ENCODE measurements at places on chromosomes 6 and 20.

DNA sequence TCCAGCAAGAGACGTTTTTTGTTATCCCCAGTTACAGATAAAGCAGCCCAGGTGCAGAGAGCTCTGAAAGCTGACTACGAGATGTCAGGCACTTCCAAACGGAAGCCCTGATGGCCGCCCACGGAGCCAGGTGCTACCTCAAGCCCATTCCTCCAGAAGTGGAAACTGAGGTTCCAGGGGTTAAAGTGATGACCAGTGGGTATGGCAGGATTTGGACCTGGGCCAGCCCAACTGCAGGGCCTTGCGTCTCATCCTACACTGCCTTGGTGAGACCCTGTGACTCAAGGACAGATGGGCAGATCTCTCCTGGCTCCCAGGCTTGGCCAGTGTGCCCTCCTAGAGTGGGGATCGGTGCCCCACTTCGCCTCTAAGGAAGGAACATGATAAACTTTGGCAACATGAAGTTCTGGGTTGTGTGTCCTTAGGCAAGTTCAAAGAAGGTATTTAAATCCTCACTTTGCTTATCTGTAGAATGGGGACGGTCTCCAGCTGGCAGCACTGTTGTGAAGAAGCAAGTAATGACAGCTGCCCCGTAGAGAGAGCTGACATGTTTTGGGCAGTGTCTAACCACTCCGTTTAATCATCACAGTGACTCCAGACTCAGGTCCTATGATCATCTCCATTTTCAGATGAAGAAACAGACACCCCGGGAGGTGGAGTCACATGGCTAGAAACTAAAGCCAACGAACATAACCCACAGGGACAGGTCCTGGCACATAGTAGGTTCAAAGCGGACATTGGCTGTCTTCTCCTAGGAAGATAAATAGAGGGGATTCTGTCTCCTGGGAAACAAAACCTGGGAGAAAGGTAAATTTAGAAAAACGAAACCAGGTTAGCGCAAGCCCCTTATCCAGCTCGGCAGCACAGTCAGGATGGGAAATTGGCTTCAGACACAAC, 34.4 kb upstream of the CDH22 start:
- no peak for DNase-seq

DNA sequence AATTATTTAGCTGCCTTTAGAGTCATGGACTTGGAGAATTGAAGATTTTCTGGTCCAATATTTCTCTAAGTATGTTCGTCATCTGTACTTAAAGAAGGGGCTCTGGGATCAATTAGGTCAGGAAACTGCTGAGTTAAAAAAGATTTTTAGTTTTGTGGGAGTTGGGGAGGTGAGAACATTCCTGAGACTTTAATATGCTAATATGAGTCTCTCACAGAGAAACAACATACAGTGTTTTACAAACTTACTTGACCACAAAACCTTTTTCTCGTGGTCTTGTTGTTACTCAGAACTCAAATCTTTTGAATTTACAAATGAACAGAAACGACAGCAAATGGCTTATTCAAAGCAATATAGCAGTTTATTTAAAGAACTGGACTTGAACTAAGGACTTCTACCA, 67.9 kb downstream of the LIN28B start:
- no peak for DNase-seq

DNA sequence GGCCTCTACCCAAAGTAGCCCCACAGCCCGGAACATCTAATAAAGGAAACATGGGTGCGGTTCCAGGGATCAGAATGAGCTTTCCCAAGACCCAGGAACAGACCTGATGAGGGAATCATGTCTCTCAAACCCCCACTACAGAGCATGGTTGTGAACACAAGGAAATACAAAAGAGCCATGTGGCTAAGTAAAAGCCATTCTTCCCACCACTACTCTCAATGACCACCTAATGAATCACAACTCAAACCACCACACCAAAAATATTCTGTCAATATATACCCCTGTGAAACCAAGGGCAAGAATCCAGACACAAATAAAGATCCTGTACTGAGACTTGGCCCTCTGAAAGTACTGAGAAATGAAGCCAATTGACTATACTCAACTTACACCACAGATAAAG, 20.9 kb upstream of the COL21A1 start:
- no peak for DNase-seq

- DNase-seq, result no peak
Measured at GRCh38 chr6:124958759-124959354, 3.4 kb upstream of the RNF217 start.

DNA sequence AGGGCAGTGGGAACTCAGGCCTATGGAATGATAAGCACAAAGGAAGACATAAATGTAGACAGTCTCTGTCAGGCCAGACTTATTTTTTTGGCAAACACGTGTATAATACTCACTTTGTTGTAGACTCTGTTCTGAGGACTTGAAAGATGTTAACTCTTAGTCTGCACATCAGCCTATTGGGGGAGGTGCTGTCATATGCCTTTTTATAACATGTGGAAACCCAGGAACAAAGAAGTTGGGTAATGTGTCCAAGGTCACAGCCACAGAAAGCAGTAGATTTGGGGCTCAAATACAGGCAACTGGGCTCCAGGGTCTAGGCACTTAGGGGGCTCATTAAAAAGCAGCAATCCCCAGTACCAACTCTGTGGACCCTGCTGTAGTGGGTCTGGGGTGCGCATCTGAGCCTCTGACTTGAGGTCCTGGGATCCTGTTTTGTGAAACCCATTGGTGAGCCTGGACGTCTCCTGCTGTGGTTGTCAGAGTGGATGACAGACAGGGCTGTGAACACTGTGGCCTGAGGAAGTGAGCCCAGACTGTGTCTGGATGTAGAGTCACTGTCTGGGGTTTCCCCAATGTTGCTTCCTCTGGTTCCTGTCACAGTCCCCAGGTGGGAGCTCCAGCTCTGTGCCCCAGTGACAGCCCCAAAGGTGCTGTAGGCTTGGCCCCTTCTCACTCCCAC, 50.0 kb downstream of the CDH26 start:
- DNase-seq, result no peak

DNA sequence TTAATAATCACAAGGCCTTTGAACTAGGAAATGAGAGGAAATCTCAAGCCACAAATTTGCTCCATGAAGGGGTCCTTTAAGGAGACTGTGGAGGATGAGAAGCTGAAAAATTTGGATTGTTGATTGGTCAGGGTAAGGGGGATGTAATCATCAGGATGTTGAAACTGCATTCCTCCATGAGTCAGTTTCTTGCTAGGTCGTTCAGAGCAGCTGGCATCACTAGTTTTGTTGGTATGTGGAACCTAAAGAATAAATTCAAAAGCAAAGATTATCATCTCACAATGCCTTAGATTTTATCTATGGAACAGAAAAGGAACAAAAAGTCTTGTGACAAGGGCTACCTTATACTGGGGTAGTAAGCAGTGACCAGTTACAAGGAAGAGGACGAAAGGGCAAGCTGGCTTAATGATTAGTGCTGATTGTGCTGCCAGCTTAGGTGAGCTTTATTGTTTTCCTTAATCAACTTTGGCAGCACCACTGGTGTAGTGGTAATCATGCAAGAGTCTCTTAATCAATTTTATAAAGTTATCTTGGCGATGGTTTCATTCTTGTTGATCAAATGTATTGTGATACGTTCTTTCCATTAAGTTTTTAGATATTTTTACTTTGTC, 36.6 kb downstream of the CRISP2 start:
- DNase-seq, result no peak

DNA sequence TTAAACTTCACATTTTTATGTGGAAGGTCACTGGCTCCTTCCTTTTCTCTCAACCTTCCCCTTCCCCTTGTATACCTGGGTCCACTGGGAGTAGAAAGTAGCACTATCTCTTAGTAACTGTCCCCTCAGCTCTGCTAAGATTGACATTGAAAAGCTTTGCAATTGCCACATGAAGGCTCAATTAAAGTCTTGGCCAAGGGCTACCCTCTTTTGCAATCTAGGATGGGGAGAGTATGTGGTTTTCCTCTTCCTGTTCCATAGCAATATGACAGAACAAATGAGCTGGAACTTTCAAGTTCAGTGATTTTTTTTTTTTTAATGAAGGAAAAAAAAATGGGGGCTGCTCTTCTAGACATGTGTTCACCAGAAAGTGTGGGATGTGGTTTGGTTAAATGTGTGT, 37.1 kb downstream of the PROKR2 start:
- DNase-seq, result no peak

DNA sequence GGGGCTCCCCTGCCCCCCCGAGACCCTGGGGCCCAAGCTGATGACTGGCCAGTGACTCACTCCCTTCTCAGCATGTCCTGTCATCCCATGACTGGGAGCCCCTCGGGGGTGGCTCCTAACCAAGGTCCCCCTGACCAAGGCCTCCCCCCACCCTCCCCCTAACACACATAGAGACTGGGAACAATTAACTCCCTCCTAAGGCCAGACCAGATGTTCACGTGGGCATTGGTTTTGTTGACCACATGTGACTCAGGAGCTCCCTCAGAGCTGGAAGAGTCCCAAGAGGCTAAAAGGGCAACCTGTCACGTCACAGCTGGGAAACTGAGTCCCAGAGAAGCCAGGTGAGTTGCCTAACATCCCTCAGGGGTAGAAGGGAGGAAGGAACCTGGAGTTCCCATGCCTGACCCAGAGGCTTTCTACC, 10.6 kb upstream of the CCN5 start:
- DNase-seq, result no peak

- DNase-seq, result no peak
Measured at GRCh38 chr6:40482532-40482931, 104.6 kb downstream of the LRFN2 start.

DNA sequence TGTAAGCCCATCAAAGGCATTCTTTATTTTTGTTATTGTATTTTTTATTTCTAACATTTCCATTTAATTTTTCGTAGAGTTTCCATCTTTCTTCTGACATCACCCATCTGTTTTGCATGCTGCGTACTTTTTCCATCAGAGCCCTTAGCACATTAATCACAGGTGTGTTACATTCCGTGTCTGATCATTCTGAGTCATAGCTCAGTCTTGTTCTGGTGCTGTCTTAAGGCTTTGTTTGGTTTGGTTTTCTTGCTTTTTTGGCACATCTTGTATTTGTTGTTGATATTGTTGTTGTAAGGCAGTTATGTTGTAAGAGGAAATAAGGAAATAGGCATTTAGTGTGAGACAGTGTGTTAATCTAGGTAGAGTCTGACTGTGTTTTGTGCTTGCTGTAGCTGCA, 214.6 kb upstream of the CDH4 start:
- DNase-seq, result no peak

DNA sequence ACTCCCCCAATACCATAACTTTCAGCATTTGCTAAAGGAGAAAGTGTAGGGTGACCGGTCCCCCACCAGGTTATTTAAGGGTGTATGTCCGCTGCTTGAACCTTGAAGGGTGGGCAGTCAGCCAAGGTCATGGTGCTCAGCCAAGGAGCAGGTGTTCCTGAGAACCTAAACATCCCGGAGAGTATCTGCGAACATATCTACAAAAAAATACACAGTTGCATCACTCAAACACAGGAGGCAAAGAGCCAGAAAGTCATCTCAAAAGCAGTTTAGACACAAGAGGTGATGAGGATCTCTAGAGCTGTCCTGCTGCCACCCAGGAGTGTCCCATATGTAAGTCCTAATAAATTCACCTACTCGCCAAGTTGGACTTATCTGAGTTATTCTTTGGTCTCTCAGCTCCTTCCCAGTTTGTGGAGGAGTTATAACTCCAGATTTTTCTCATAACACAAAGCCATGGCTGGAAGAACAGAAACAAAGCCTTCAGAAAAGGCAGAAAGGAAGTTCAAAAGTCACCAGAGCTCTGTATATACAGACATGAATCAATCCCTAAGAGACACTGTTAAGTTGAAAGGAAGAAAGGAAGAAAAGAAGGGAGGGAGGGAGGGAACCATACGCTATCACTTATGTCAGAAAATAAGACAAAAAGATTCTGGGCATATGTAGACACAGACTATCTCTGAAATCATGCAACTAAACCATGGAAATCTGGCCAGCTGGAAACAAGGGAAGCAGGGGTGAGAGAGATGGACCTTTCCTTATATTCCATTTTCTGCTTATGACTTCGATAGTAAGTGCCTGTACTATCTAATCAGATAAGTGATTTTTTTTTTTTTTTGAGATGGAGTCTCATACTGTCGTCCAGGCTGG, 11.3 kb downstream of the MBOAT1 start:
- DNase-seq, result no peak

DNA sequence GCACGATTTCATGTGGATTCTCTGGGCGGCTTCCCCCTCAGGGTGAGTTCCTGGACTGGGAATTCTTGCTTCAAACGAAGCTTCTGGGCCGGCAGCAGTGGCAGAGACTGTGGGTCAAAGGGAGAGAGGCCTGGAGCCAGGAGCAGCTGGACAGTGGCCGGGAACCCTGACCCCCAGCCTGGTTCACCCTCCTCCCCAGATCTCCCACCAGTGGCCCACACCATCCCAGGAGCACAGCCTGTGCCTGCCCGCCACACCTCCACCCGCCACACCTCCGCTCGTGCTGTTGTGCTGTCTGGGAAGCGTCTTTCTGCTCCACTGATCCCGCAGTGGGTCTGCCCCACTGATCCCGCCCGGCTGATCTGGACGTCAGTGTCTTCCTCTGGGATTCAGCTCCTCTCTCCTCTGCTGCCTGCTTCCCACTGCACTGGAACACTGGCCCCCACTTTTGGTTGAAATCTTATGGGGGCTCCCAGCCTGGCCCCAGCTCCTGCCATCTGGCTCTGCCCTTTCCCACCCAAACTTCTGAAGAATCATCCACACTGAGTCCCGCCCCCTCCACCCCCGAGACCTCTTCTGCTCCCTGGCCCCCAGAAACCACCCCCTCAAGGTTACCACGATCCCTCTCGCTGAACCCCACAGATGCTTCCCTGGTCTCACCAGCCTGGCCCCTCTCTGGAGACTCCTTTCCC, 9.8 kb downstream of the ZBP1 start:
- no peak for DNase-seq

GRCh38 chr6:29926413-29927274, 15.7 kb upstream of the HLA-A start:
- peak; percentile 82 for DNase-seq

DNA sequence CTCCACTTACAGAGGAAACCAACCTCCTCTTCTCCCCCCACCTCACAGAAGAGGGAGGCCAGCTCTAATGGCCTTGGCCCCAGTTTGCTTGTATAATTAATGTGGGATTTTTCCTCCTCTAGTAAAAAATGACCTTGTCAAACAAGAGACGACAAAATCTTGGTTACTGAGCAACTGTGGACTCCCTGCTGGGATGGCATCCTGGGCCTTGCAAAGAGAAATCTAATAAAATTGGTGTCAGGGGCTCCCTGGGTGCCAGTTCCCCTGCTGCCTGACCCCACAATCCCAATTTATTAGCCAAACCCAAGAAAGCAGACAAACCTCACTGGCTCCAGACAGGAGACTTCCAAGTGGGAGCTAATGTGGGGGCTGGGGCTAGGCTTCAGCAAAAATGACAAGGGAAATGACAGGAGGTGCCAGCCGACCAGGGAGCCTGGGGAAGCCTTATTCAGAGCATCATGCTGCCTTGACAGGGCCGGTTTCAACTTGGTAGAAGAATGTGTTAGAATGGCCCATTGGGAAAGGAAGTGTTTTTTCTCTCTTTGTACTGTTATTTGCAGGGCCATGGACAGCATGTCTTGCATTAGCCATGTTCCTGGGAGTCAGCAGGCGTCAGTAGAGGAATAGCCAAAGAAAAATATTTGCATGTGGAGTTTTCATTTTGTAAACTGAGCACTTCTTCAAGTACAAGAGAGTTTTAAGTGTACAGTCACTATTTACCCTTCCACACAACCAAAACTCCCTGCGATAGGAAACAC, 816.9 kb downstream of the DHX35 start:
- no peak for DNase-seq

All from stimulated activated CD4-positive, alpha-beta T cell treated with anti-CD3 and anti-CD28 coated beads, Interleukin-2, amount 100 ng/mL, for 4 hours (primary cell).